ENCODE measurements at places on chromosomes 3 and 15. TPM values are rescaled to one million over a fixed set of nuclear protein-coding genes. Genes with fewer than 3 reads are reported as not detected.

Gene ELP6
- 13.4 TPM for total RNA-seq

Gene SPATA16
- not detected for total RNA-seq

Gene INSYN1
- total RNA-seq = not detected

Gene DNASE1L3
- 0.48 TPM for total RNA-seq

Gene ITIH1
- total RNA-seq = not detected

Gene CCDC174
- total RNA-seq = 7.7 TPM

Gene LRRIQ4
- total RNA-seq = not detected

Gene PPP1R14D
- total RNA-seq = not detected

Data from tracheal epithelial cell (primary cell).